ENCODE measurements at places on chromosomes 7 and 10. TPM values are rescaled to one million over a fixed set of nuclear protein-coding genes. Genes with fewer than 3 reads are reported as not detected.
A peak's percentile ranks its signal among the peaks of the same experiment; 100 is the strongest.

DNA sequence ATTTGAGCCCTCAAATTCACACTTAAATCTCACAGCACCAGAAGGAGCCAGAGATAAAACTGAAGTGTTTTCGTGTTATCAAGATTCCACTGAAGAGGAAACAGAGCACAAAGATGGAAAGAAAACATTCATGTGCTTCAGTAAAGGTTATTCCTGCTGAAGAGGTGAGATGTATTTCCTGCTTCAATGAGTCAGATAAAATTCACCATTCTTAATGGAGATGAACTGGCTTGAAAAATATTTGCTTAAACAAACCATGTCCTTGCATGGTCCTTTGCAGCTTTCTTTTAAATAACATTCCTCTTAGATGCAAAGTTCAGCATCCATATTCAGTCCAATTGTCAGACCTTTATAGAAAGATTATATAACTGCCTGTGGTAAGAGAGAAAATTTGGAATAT, 294.2 kb downstream of the IPMK start:
- H3K4me1 ChIP-seq = no peaks in the 10 kb centered on the region
- H3K4me3 ChIP-seq = no peak overlapping the region
- H3K27me3 ChIP-seq = no peaks in the 10 kb centered on the region
- no peaks in the 10 kb centered on the region for H3K36me3 ChIP-seq
- no peak overlapping the region for H3K27ac ChIP-seq

DNA sequence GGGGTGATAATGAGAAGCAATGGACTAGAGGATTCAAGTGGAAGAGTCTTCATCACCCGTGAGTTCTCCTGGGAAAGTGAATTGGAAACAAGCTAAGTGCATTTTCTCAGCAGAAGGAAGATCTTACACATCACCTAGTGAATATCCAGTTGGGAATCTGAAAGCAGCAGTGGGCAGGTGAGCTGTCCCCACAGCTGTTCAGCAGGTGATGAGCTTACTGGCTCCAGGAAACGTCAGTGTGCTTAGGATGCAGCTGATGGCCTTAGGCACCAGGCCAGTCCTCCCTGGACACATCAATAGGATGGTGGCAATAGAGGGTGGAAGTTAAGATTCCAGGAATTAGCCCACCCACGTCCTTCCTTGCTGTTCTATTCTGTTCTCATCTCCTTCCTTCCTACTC, 66.7 kb downstream of the NOD1 start:
- no peak for DNase-seq
- no peaks in the 10 kb centered on the region for H3K27me3 ChIP-seq
- H3K36me3 ChIP-seq = no peaks in the 10 kb centered on the region
- H3K4me1 ChIP-seq = no peaks in the 10 kb centered on the region
- H3K4me3 ChIP-seq = no peak overlapping the region

- peaks cover 15% of the 10 kb centered on the region for H3K36me3 ChIP-seq
- H3K27me3 ChIP-seq = no peaks in the 10 kb centered on the region
- H3K4me1 ChIP-seq = no peaks in the 10 kb centered on the region
- DNase-seq = no peak
- no peak overlapping the region for H3K4me3 ChIP-seq
These were observed 9.2 kb downstream of the INSIG1 start for GRCh38 chr7:155306673-155307470.

DNA sequence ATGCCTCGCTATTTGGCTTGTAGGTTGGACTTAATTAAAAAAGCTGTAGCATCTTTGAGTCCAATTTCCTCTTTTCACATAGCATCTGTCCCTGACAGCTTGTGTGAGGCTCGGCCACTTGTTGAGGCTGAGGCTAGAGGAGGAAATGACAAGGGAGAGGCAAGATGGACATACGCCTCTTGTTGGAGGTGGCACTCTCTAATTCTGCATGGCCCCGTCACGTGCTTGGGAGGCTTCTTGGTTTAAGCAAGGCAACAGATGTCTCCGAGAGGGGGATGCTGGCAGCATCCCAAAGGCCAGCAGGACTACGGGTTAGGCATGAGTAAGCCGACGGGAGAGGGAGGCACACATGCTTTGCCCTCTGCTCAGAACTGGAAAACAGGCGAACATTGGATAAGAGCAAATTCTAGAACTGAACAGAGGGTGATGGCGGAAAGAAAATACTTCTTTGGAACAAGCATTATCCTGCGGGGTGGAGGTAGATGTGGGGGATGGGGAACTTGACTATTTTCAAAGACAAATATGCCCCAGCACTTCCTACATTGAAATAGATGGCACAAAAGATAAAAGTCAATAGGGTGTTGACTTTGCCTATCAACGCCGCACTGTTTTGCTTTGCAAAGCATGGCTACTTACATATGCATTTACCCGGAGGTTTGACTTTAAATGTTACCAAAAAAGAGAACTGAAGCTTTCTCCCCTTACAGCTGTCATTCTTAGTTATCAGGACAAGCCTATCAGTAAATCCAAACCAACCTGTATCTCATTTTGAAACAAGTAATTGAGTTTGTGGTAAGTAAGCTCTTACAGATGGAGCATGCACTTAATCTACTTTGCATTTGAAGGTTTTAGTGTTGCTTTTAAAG, 94.8 kb downstream of the CHN2 start:
- H3K4me1 ChIP-seq = no peaks in the 10 kb centered on the region
- H3K4me3 ChIP-seq = no peak overlapping the region
- H3K27ac ChIP-seq = no peak overlapping the region
- no peaks in the 10 kb centered on the region for H3K36me3 ChIP-seq
- no peaks in the 10 kb centered on the region for H3K27me3 ChIP-seq
- no peak for DNase-seq

DNA sequence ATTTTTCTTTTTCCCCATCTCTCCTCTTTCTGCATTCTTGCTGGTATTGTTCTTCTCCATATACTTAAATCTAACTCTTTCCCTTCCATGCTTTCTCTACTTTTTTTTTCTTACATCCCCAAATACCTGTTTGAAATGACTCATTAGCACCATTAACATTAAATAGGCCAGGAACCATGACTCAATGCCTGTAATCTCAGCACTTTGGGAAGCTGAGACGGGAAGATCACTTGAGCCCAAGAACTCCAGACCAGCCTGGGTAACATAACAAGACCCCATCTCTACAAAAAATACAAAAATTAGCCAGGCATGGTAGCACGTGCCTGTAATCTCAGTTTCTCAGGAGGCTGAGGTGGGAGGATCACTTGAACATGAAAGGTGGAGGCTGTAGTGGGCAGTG, 1026.8 kb downstream of the GATA3 start:
- DNase-seq = no peak
- H3K4me1 ChIP-seq = no peaks in the 10 kb centered on the region
- H3K36me3 ChIP-seq = no peaks in the 10 kb centered on the region
- no peak overlapping the region for H3K27ac ChIP-seq
- H3K27me3 ChIP-seq = no peaks in the 10 kb centered on the region

- H3K27me3 ChIP-seq = no peaks in the 10 kb centered on the region
- no peaks in the 10 kb centered on the region for H3K36me3 ChIP-seq
- DNase-seq = no peak
- H3K27ac ChIP-seq = peak overlapping the region; percentile 92
- peaks cover 46% of the 10 kb centered on the region for H3K4me1 ChIP-seq
These were observed 1.2 kb upstream of the ITGB1 start for GRCh38 chr10:32959006-32959920.

DNA sequence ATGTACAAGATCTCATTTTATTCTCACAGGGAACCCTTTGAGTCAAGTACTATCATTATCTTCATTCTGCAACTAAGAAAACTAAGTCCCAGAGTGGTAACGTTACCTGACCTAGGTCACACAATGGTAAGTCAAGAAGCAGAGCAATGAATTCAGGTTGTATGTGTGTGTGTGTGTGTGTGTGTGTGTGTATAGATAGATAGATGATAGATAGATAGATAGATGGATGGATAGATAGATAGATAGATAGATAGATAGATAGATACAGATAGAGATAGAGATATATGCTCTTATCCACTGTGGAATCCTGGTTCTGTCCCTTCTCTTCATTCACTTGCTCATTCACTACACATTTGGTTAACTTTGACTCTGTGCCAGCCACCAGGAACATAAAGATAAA, 29.8 kb downstream of the ASAH2 start:
- DNase-seq = no peak
- H3K27me3 ChIP-seq = no peaks in the 10 kb centered on the region
- no peak overlapping the region for H3K27ac ChIP-seq
- no peak overlapping the region for H3K4me3 ChIP-seq

GRCh38 chr10:34732926-34733325, 82.2 kb downstream of the PARD3 start:
- H3K36me3 ChIP-seq = no peaks in the 10 kb centered on the region
- H3K27ac ChIP-seq = no peak overlapping the region
- H3K4me3 ChIP-seq = no peak overlapping the region
- no peaks in the 10 kb centered on the region for H3K27me3 ChIP-seq
- DNase-seq = no peak

DNA sequence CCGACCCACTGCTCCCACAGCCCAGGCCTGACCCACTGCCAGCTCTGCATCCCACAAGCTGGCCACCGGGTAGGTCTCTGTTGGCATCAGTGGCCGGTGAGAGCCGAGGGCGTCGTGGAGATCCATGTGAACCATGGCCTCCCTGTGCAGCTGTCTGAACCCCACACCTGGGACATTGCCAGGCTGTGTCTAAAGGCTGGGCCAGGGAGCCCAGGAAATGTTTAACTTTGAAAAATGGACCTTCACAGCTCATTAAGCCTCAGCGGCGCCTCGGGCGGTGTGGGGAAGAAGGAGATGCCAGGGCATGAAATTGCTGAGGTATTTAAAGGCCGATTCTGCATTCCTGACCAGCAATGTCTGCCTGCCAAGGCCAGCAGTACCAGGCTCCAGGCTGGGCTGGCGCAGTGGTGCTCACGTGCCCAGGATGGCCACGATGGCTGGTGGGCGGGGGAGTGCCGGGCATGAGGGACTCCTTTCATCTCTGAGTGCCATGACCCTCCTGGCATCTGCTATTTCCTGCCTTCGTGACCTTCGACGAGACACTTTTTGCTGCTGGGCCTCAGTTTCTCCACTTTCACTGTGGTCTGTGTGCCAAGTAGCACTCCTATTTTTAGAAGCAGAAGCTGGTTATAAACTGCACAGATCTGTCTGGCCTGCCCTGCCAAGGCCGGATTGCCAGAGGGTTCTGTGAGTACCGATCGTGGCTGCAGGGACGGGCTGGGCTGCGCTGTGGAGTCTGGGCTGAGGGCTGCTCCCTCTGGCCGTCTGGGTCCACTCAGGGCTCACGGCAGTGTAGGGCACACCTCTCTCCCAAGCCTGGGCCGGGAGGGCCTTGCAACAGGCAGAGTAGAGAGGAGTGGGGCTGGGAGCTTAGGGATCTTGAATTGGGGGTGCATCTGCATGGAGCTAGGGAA, 21.8 kb downstream of the ELFN1 start:
- no peaks in the 10 kb centered on the region for H3K4me1 ChIP-seq
- peaks cover 35% of the 10 kb centered on the region for H3K27me3 ChIP-seq

GRCh38 chr10:111093741-111094380, 17.0 kb downstream of the ADRA2A start:
- H3K27me3 ChIP-seq = no peaks in the 10 kb centered on the region
- H3K36me3 ChIP-seq = no peaks in the 10 kb centered on the region
- no peak for DNase-seq
- no peak overlapping the region for H3K27ac ChIP-seq
- H3K4me3 ChIP-seq = no peak overlapping the region

DNA sequence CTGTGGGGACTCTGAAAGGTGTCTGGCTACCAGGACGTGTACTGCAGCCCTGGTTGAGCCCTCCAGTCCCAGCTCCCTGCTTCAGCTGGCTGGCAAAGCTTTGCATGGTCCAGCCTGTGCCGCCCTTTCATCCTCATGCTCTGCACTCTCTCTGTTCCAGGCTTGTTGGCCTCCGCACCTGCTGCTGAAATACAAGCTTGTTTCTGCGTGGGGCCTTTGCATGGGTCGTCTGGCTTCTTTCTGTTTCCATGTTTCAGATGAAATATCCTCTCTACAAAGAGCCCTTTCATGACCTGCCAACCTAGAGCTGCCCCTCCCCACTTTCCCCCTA, 45.9 kb downstream of the TSPAN15 start:
- no peaks in the 10 kb centered on the region for H3K27me3 ChIP-seq
- H3K27ac ChIP-seq = peak overlapping the region; percentile 93
- peaks cover 41% of the 10 kb centered on the region for H3K4me1 ChIP-seq
- H3K36me3 ChIP-seq = no peaks in the 10 kb centered on the region
- no peak overlapping the region for H3K4me3 ChIP-seq

GRCh38 chr10:118256209-118256608, 85.9 kb downstream of the FAM204A start:
- H3K4me1 ChIP-seq = no peaks in the 10 kb centered on the region
- H3K4me3 ChIP-seq = no peak overlapping the region
- no peaks in the 10 kb centered on the region for H3K27me3 ChIP-seq

SPDYE3 gene
- total RNA-seq = not detected

UTF1 gene
- not detected for total RNA-seq

SRRM3 gene
- total RNA-seq = 0.22 TPM

ARHGAP12 gene
- 54.8 TPM for total RNA-seq

VSTM2A gene
- total RNA-seq = not detected

KIAA1549 gene
- 2.4 TPM for total RNA-seq

All from tibial nerve (tissue), 4 donors.